Stimulated activated naive CD8-positive, alpha-beta T cell treated with anti-CD3 and anti-CD28 coated beads, Interleukin-15, amount 100 ng/mL, for 72 hours (primary cell): ENCODE measurements at places on chromosomes 7 and 10.

- peak; percentile 52 for DNase-seq
Observed at GRCh38 chr7:144842377-144842851, 6.6 kb upstream of the TPK1 start.

- DNase-seq = no peak
Observed at GRCh38 chr10:102718220-102718619, 3.8 kb downstream of the SFXN2 start.

- no peak for DNase-seq
Observed at GRCh38 chr10:59047957-59048618, 128.4 kb upstream of the PHYHIPL start.

- DNase-seq = no peak
Observed at GRCh38 chr10:129662426-129662825, 195.4 kb downstream of the MGMT start.

DNA sequence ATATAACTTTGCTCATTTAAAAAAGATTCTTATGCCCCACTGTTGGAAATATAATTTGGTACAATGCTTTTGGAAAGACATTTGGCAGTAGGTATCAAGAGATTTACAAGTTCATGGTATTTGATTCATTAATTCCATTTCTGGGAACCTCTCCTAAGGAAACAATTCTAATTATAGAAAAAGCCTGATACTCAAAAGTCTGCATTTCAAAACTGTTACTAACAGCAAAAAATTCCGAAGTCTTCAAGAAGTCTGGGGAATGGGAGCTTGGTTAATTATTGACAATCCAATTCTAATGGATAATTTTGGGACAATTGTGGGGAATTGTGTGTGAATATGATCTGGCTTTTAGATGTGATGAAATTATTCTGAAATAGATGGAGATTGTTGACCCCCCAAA lies 59.6 kb downstream of the HDAC9 start:
- DNase-seq = no peak

DNA sequence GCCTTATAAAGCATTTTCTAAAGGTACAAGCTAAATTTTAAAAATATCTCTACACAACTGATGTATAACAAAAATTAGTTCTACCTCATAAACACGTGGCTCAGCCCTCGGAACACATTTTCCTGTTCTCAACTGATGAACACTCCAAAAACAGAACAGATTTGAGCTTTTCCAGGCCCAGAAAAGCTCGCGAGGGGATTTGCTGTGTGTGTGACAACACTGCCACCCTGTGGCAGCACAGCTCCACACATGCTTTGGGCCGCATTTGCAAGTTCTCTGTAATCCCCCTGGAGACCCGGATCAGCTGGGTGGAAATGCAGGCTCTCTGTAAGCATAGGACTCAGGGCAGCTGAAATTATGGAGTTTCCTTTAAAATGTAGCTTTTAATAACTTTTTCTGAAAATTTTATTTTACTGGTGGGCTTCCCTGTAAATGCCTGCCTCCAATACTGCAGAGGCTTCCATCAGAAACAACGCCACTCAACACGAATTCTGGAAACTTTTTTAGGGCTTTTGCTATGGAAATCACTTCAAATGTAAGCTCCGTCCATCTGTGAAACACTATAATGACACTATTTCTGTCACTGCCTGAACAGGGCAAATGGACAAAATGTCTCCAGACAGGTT lies 155.5 kb downstream of the COBL start:
- peak; percentile 55 for DNase-seq

GRCh38 chr7:68820321-68820720 lies 778.0 kb upstream of the AUTS2 start:
- DNase-seq = no peak

DNA sequence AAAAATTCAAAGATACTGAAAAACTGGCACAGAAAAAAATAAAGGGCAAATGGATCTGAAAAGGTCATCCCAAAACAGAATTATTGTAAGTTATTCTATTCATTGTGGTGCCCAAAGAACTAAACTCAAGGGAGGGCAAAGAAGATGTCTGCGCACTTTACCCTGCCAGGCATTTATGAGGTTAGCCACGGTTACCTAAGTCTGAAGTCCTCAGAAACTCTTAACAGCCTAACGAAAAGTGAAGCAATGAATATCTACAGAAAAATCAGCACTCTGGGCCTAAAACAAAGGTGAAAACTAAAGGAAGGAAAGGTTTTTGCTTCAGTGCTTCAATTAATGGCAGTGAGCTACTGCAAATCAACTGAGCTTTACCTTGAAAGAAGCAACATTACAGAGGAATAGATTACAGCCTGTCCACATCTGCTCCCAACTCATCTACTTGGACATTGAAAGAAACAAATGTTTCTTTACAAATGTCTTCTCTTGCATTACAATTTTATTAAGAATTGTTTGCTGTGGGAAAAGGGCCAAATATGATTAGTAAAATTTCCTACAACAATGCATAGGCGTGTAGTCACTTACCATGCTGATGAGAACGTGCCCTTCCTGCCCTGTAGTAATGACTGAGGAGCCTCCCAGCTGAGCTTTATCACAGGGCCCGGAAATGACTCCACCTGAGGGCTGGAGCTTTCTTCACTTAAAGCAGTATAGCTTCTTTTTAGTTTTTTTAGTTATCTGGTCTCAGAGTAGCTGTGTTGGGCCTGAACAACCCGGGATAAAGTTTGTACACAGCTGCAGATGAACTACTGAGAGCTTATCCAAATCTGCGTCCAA lies at the start of gene TUBAL3:
Gene TUBAL3 (minus strand): TSS at position 621 of the 834 bp plus-strand sequence. CDS start 36 bp downstream, at position 585.
- DNase-seq = no peak

DNA sequence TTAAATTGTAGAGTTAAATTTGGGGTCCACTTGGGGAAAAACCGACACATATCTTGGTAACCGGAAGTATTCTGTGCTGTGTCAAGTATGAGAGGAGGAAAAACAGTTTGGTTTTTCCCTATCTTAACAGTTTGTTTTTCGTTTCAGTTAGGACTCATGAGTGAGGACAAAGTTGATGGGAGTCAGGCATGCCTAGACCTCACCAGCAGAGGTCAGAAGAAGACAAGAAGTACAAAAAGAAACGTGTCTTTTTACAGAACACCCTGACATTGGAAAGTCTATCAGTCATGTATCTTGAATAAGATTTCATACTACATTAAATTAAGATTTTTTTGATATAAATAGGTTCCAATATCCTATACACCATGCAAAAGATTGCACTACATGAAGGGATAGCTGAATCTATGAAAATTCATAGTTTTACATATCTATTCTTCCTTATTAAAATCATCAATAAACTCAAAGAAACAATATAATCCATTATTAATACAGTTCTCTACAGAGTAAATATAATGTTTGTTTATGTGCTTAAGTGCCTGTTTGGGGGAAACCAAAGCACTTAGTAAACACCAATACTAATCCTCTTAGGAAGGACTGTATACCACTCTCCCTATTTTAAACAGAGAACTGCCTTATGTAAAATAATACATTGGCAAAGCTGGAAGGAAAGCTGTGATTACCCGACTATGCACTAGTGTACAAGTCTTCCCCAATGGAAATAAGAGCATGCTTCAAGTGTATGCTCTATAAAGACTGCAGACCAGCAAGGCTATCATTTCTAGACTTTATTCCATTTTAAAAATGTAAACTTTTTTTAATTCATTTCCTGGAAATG lies 95.6 kb downstream of the USP6NL start:
- DNase-seq = peak; percentile 43

DNA sequence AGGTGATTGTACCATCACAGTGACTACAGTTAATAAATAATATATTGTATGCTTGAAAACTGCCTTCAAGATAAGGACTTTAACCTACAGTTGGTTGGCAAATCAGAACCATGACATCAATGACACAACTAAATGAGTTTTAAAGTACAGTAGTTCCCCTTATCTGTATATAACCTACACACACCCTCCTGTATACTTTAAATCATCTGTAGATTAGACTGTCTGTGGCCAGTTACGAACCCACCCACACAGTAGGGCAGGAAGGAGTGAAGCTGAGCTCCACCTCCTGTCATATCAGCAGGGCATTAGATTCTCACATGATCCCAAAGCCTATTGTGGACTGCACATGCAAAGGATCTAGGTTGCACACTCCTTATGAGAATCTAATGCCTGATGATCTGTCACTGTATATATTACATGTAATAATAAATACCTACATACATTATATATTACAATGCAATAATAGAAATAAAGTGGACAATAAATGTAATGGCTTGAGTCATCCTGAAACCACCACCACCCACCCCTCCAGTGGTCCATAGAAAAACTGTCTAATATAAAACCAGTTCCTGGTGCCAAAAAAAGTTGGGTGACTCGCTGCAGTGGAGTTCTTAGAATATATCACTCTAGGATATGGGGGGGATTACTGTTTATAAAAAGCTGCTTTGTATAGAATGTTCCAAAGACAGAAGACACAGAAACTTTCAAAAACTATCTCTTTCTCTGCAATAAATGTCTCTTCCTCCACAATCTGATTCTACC lies 5.6 kb downstream of the TPK1 start:
- DNase-seq = no peak

DNA sequence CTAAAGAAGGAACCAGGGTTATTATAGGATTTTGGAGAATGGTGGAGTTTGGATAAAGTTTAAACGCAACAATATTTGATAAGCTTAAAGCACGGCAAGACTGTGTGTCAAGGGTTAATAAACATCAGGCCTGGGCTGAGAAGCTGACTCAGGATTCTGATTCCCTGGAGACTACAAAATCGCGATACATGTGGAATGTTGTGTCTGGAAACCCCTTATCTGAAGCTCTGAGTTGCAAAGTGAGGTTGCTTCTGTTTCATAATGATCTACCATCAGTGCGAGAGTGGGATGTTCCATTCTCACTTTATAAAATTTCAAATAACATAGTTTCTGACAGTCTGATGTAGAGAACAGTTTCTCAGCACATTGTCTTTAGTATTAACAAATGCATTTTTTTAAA lies 7.8 kb downstream of the C1GALT1 start:
- no peak for DNase-seq

GRCh38 chr10:123287594-123288247 lies 133.5 kb downstream of the BUB3 start:
- DNase-seq = peak; percentile 77

- DNase-seq = no peak
Observed at GRCh38 chr7:156778201-156778600, 114.8 kb downstream of the LMBR1 start.

DNA sequence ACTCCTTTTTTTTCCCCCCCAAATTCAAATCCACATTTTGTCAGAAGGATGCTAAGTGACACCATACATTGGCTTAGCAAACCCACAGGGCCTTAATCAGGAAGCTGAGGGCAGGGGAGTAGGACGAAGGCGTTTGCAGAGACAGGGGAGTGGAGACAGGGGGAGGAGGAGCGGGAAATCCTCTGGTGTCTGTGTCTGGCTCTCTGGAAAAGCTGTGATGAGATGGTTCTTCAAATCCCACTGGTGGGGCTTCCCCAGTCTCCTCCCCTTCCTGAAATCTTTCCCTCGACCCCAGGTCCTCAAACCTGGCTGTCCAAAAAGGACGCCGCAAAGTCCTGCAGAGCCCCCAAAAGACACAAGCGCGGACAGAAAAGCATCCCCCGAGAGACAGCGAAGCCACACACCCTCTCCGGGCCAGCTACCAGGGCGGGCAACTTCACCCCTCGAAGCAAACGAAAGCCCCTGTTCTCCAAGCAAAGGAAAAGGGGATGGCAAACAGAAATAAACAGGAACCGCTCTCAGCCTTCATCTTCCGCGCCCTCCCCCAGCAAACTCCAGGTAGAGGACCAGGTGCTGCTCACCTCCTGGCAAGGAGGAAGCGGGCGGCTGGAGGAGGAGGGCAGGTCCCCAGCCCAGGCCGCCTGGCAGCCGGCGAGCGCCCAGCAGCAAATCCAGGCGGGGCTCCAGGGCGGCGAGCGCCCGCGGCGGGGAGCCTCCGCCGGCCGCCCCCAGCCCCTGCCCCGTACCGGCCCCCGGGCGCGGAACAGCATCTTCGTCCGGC lies 520 bp downstream of the ELAPOR2 start:
- DNase-seq = no peak
